ENCODE measurements at places on chromosomes 1 and 21.

- peak; percentile 7 for DNase-seq
These were observed 11.2 kb downstream of the AGO1 start for GRCh38 chr1:35894183-35894582.

DNA sequence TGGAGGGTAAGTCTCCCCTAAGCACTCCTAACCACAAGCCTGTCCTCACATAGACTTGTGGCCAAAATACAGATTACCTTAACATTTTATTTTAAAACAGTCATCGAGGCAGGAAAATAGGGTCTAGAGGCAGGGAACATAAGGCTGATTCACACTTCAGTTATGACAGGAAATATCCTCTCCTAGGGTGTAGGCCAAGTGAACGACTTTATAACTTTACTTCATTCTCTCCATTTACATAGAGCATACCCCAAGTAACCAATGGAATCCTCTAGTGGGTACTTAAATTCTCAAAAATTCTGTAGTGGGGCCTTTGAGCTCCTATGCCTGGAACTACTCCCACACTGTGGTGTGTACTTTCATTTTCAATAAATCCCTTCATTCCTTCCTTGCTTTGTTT lies 113.0 kb downstream of the WDR3 start:
- no peak for DNase-seq

GRCh38 chr1:27392778-27393635 lies 585 bp downstream of the GPR3 start:
- no peak for DNase-seq

DNA sequence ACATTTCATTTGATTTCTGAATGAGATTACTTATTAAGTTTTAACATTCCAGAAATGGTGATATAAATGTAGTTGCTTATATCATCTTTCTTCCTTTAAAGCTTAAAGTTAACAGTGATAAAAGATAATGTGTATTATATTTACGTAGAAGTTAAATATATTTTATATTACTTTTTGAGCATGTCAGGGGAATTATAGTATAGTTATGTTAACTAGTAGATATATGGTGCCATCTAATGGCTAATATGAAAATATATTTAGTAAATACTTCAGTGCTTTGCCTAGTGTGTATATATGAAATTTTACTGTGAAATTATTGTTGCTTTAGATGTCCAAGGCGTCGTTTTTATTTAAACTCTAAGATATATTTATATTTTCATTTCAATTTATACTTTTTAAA lies 51.5 kb downstream of the SYT14 start:
- DNase-seq = no peak

- DNase-seq = no peak
These were observed 175.1 kb downstream of the ADSS2 start for GRCh38 chr1:244276646-244277045.

DNA sequence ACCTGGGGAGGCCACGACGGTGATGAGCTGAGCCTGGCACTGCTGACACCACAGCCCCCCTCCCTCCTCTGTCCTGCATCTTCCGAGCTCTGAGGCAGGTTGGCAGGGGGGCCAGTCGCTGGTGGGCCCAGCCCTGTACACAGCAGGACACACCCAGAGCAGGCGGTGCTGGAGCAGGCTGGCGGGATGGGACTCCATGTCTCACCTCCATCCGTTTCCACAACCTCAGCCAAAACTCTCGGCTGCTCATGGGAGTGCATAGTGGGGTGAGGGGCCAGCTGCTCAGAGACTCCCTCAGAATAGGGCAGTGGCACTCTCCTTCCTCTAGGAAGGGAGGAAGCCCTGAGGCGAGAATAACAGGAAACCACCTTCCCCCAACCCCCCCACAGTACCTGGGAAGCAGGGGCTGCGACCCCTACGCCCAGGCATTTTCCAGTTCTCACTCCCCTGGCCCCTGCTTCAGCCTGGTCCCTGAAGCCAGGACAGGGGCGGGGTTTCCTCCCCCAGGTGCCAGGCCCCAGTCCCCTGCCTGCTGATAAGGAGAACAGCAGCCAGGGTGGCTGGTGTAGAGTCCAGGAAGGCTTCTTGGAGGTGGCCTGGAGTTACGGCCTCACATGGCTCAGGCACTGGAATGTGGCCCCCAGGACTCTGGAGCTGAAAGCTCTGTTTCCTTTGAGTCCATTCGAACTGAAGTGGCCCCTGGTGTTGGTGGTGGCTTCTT lies 3.2 kb upstream of the IBA57 start:
- no peak for DNase-seq

Data from CD4-positive, alpha-beta T cell treated with Interleukin-15 for 4 hours (primary cell).